ENCODE measurements at places on chromosomes 4 and X.

GRCh38 chr4:98394134-98394533 is 132.9 kb downstream of the RAP1GDS1 start:
- DNase-seq = no peak

GRCh38 chrX:2397229-2398063 is 103.3 kb downstream of the DHRSX start:
- no peak for DNase-seq

DNA sequence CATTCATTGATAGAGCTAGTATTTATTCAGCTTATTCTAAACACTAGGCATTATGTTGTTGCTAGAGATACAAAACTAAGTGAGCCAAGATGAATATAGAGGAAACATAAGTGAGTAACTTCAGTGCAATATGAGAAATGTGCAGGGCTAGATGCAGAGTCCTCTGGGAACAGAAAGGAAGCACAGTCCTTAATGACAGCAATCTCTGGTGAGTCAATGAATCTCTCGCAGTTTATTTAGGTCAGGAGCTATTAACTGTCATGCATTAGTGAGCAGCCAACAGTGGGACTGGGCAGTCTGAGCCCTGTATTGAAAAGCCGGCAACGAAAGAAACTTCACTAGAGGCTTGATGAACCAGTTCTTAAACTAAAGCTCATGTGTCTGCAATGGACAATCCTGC is 598.1 kb upstream of the MAGEB2 start:
- DNase-seq = no peak

- DNase-seq = no peak
These were observed 263.8 kb downstream of the PRDM5 start for GRCh38 chr4:120658772-120659171.

DNA sequence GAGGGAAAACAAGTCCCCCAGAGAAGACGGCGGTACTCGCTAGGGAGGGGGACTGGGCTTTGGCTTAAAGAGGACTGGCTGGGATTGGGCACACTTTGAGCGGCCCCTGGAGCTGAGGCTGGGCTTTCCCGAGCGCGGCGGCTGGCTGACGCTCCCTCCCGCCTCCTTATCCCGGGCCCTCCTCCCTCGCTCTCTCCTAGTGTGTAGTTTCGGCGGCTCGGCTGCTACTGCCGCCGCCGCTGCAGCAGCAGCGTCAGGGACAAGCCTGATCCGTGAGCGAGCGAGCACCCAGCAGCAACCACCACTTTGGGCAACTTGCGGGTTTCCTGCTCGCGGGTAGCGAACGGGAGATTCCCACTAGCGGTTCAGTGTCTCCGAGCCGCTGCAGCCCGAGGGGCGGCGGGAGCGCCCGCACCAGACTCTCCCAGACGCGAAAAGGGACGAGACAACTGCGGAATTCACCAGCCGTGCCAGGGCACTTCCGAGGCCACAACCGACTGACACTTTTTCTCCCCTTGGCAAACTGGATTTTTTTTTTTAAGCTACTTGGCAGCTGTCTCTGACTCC is 632 bp upstream of the PCDH7 start:
- DNase-seq = no peak

DNA sequence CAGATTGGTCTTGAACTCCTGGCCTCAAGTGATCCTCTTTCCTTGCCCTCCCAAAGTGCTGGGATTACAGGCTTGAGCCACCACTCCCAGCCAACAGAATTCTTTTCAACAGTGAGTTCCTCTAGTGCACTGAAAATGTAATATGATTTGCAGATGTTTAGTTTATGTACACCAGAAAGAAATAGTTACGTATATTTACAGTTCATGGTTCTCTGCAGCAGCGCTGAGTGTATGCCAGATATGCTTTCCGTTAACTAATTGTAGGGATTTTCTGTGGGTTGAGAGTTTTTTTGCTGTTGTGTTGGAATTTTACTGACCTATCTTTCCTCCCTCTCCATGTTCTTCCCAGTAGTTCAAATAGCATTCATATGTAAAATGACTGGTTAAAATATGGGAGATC is 44.0 kb downstream of the GAB1 start:
- DNase-seq = no peak

DNA sequence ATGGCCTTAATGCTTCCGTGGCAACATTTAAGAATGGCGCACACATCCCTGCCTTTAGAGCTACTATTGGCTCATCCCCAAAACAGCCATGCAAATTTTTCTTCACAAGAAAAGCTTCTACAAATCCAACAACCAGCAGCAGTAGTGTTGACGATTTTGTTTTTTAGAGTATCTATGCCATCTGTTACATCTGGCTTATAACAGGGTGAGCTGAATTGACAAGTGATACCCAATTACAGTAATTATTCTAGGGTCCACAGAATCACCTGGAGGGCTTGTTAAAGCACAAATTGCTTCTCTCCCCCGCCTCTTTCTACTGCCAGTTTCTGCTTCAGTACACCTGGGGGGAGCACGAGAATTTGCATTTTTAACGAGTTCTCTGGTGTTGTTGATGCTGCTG is 34.1 kb downstream of the DCHS2 start:
- DNase-seq = no peak

GRCh38 chrX:43176686-43177085 is 398.7 kb upstream of the PPP1R2C start:
- DNase-seq = no peak

DNA sequence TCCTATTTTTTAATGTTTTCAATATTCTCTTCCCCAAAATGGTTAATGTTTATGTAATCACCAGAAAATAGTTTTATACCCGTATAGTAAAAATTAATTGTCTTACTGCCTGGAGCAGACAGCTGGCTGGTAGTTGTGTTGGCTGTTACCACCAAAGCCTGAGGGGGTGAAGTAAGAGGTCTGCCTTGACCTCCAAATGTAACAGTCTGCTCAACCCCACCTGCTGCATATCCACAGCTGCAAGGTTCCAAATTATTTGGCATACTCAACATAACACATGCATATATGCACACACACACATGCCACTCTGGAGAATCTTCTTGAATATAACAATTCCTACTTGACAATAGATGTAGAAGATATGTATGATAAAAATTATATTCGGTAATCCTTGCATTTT is 624.3 kb downstream of the ADGRL3 start:
- DNase-seq = no peak

DNA sequence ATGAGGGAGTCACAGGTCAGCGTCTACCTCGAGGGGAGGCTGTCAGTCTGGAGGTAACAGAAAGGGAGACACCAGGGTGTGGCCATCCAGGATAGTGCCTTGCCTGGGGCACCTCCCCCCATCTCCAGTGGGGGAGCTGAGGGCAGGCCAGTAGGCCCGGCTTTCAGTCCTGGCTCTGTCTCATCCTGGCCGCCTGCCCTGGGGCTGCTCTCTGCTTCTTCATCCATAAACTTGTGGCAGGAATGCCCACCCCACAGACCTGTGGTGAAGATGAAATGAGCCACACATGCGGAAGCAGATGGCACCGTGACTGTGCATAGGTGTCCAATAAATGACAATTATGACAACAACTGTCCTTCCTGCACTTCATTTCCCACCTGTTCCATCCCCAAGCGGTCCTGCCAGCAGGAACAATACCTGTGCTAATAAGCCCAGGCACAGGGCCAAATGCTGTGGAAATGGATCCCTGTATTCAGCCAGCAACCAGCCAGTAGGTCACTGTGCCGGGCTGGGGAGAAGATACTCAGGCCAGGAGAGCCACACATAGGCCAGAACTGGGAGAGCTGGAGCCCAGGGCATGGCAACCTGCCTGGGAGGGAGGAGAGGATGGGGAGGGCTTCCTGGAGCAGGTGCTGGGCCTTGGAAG is 30.2 kb downstream of the TRO start:
- DNase-seq = no peak

DNA sequence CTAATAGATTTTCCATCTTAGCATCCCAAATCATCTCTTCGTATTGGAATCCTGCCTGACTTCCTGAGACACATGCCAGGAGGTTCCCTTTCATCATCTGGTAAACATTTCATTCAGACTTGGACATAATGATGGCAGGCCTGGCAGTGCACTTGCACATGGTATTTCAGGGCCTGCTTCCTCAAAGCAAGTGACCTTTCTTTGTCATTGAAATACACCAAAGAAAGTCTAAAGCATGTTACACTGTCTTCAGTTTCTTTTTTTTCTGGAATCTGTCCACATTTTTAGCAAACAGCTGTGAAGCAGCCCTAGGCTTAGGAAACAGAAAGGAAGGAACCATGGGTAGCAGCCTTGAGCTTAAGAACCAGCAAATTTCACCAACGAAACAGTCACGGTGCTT is 205.9 kb upstream of the VCX start:
- no peak for DNase-seq

DNA sequence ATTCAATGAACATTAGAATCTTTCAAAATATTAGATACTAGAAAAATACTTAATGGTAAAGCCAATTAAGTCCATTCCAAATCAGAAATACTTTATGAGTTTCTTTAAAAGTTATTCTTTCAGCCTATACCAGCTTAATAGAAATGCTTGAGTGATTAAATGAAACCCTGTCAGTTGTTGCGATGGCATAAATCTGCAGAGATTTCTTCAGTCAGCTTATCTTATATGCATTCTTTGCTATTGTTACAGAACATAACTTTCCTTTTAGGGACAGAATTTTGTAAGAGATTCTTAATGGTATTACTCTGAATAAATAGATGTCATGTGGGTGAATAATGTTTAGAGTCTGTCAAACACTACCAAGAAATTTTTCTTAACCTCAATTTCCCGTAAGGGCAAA is 325.0 kb upstream of the HAND2 start:
- DNase-seq = no peak

DNA sequence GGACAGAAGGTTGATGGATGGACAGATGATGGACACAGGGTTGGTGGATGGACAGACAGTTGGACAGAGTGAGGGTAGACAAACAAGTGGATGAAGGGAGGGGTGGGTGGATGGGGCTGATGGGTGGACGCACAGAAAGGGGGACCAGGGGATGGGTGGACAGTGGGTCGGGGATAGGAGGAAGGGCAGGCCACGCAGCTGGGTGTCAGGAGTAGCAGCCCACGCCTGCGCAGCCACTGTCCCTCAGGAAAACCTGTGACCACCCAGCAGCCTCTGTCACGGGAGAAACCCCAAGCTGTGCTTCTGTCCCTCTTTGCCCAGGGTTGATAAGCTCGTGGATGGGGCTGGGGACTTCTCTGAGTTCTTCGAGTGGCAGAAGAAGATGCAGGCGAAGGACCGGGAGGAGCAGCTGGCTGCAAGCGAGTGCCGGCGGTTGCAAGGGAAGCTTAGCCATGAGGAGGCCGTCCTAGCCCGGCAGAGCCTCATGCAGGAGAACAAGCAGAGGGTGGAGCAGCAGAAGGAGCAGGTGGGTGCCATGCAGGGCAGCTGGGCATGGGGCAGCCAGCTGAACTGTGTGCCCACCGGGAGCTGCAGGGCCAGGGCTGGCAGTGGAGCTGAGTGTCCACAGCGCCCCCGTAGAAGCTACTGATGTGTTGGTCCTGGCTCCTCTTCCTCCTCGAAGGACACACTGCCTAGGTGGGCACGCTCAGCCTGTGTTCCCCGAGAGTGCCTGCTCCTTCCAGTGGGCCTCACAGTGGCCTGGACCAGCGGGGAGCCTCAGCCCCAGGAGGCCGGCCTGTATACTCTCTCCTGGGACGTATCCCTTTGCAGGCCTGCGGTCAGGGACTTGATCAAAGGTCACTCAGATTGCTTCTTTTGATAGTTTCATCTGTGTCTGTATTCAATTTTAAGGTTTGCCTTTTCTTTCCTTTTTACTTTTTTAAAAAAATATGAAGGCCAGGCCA is 16.8 kb upstream of the RNF4 start:
- DNase-seq = no peak

DNA sequence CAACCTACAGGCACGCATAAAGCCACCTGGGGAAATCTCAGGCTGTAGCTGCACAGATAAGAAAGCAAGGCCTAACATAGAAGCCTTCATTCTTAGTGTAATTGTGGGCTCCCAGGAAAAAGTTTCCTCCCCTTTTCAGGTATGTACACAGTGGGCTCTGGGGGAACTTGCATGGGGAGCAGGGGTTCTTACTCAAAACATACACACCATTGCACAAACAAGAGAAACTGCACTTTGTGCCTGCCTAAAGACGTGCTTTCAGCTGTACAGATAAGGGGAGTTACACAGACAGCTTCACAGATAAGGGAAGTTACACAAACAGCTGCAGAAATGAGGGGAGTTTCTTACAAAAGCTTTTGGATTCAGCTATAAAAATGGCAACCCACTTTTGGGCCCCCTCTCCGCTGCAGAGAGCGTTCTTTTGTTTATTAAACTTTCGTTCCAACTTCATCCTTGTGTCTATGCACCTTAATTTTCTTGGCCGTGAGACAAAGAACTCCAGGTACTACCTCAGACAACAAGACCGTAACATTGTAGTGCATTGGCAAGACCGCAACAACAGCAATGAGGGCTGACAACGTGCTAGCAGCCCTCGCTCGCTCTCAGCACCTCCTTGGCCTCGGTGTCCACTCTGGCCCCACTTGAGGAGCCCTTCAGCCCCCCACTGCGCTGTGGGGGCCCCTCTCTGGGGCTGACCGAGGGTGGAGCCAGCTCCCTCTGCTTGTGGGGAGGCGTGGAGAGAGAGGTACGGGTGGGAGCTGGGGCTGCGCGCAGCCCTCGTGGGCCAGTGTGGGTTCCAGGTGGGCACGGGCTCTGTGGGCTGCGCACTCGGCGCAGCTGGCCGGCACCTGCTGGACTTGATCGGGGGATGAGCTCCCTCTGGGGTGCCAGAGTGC is 317.5 kb downstream of the RAPGEF2 start:
- DNase-seq = no peak

DNA sequence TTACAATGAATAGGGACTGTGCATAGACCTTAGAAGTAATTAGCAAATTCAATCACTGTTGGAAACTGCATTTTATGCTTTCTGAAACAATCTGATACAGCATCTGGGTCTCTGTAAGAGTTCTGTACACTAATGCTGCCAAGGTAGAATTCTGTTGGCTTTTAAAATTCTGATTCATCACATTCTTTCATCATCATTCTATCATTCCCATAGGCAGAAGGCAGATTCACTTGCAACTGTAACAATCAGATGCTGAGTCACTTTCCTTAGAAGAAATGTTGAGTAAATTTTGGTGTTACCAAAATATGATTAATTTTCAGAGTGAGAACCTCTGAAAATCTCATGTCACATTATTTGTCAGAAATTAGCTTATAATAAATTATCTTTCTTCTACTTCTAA is 267.2 kb downstream of the MAPK10 start:
- no peak for DNase-seq

DNA sequence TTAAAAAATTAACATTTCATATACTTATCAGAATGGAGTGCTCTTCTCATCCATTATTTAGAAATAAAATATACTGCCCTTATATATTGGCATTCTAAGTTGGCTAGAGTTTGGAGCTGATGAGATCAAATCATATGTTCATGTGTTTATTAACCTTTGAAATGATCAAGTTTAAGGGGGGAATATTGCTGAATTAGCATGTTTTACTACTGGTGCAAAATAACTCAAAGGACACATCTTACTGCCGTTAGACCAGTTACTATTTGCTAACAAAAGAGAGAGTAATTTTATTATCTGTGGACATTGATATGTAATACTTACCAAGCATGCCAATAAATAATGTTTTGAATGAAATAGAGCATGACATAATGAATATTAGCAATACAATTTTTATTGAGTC is 901.0 kb downstream of the CCSER1 start:
- no peak for DNase-seq

DNA sequence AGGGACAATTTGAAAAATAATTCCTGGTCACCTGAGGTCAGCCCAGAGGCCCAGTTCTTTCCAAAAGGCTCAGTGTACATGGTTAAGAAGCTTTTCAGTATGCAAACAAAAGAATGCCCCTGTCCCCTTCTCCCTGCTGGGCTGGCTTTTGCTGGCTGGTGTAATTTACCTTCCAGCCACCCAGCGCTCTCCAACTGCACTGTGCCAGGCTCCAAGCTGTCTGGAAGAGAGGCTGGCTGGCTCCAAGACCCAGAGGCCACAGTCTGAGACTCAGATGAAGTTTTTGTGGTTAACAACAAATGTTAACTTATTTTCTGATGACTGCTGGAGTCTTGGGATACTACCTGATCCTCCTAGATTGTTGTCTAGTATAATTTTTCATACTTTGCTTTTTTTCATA is 11.9 kb upstream of the KIT start:
- DNase-seq = no peak

Data from omental fat pad (tissue), 4 donors.